Kidney tubule cell (primary cell): ENCODE measurements at places on chromosomes 16 and 17.
A peak's percentile ranks its signal among the peaks of the same experiment; 100 is the strongest.

- DNase-seq, result no peak
Observed at GRCh38 chr16:80390871-80391489, 149.8 kb upstream of the DYNLRB2 start.

- DNase-seq, result no peak
Observed at GRCh38 chr17:13631529-13631928, 29.8 kb upstream of the HS3ST3A1 start.

- no peak for DNase-seq
Observed at GRCh38 chr17:29368926-29369325, 21.2 kb upstream of the TAOK1 start.

- no peak for DNase-seq
Observed at GRCh38 chr17:20234276-20234675, 225.1 kb downstream of the SPECC1 start.

- no peak for DNase-seq
Observed at GRCh38 chr16:8964462-8964861, 756 bp upstream of the USP7 start.

DNA sequence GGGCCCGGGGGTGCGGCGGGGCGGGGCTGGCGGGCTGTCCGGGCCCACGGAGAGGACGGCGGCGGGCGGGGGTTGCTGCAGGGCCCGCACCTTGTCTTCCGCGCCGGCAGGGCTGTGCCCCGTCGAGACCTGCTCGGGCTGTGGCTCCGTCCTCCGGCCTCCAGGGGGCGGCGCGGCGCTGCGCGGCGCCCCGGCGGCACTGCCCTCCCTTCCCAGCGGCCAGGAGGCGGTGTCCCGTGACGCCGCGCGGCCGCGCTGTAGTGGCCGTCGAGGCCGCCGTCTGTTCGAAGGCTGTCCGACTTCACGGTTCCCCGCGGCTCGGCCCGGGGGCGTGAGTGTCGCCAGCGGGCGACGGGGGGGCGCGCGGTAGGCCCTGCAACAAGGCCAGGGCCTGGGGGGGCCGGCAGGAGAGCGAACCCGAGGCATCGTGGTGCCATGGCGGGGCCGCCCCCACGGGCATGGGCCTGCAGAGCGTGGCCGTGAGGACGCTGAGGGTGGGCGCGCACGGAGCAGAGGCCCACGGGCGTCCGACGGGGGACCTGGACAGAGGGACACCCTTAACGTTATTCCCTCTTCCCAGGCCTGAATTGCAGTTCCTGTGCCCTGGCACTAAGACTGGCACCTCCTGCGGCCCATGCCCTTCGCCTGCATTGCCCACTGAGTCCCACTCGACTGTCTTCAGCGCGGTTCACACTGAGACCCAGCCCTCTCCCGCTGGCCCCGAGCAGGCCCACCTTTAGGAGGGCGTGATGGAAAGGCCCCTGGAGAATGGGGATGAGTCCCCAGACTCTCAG, at the start of gene PLEKHG4:
TSS of gene PLEKHG4 (plus strand) at position 237 of the 794 bp plus-strand sequence. CDS start at position 750, 513 bp downstream.
- DNase-seq, result peak; percentile 76

DNA sequence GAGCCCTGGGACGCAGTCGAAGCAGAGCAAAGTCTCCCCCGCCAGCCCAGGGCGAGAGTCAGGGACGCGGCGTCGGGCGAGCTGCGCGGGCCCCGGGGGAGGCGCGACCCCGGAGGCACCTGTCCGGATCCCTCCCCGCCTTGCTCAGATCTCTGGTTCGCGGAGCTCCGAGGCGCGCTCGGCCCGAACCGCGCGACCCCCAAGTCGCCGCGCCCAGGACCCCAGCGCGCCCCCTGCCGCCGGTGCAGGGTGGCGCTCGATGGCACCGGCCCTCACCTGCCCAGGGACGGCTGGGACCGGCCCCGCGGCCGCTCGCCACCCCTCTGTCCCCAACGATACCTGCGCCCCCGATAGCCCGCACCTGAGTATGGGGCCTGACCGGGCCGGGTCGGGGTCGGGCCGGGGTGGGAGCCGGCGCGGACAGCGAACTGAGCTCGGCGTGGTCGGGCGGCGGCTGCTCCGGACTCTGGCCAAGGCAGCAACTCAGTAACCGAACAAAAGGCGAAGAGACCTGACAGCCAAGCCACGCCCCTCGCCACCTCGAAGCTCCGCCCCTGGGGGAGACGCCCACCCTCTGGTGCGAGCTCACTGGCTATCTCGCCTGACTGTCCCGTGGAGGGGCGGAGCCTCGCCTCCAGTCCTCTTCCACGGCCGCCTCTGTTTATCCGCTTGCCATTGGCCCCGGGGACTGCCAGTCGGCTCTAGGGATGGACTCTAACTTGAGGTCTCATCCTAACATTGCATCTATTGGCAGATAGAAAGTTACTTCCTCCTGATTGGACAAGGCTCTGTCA, at the start of gene JUP:
TSS of gene JUP (minus strand) at position 485 of the 794 bp plus-strand sequence. CDS start 14,857 bp downstream, outside the sequence.
- DNase-seq, result peak; percentile 100

GRCh38 chr17:41413982-41414381, 10.4 kb downstream of the KRT37 start:
- peak; percentile 59 for DNase-seq

- no peak for DNase-seq
Observed at GRCh38 chr16:2197765-2198164, 1.4 kb upstream of the CASKIN1 start.

- no peak for DNase-seq
Observed at GRCh38 chr17:75925103-75925502, 15.7 kb downstream of the FBF1 start.

GRCh38 chr17:62062302-62062701, 2.8 kb downstream of the MED13 start:
- no peak for DNase-seq

GRCh38 chr17:58913552-58913951, 157.9 kb downstream of the PPM1E start:
- no peak for DNase-seq

GRCh38 chr16:89951509-89951908, 3.0 kb downstream of the DEF8 start:
- no peak for DNase-seq

DNA sequence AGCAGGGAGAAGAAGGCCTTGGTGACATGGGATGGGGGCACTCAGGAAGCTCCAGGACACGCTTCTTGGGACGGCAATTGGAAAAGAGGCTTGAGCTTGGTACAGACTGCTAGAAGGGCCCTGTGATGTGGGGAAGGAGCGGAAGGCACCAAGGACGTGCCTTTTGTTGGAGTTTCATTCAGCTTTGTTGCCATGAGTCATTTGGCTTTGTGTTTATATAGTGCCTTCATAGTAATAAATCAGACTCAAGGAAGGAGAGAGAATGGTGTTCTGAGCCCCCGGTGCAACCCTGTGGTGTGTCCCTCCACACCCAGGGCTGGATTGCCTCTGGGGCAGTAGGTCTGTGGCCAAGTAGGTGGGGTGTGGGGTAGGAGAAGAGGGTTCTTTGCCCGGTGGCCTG, 7.4 kb upstream of the TBX4 start:
- no peak for DNase-seq

DNA sequence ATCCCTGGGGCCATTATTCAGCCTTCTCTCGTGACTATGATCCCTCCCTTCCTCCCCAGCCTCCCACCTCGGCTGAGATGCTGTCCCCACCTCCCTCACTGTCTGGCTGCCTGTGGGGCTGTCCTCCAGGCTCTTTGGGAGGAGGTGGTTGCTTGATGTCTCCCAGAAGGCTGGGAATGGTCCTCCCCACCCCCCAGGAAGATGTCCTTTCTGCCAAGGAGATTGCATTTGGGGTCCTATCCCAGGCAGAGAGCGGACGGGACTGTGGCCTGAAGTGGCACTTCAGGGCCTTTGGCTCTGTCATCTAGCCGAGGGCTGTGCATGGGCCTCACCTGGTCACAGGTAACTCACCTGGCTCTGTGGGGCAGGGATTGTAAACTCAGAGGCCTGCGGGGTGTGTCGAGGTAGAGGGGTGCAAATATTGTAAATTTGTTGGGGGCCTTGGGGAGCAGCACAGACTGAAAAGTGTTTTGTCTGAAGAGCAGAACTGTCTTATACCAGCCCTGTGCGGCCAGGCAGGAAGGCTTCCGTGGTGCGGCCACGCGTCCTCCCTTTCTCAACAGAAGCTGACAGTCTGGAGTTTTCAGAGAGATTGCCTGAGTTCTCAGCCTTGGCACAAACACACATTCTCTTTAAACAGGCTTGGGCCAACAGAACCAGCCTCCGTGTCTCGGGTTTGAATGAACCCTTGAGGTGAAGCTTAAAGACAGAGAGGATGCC, 177.9 kb downstream of the SEC14L1 start:
- peak; percentile 15 for DNase-seq

DNA sequence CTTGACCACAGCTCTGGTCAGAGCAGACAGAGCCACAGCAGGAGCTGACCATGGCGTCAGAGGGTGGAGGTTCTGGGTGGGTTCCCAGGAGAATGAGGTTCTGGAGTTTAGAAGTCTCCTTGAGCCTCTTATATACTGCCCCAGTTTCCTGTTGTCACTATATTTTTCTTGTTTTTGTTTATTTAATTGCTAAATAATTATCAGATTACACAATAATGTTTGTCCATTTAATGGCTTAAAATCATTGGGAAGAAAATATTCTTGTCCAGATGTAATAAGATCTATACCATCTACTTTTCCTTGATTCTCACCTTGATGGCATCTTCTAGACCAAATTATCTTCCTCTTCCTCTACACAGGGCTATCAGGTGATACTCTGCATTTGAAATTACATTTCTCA, at the start of gene KRTAP4-3:
TSS of gene KRTAP4-3 (minus strand) at position 101 of the 400 bp plus-strand sequence. CDS start at position 52, 49 bp downstream.
- no peak for DNase-seq

DNA sequence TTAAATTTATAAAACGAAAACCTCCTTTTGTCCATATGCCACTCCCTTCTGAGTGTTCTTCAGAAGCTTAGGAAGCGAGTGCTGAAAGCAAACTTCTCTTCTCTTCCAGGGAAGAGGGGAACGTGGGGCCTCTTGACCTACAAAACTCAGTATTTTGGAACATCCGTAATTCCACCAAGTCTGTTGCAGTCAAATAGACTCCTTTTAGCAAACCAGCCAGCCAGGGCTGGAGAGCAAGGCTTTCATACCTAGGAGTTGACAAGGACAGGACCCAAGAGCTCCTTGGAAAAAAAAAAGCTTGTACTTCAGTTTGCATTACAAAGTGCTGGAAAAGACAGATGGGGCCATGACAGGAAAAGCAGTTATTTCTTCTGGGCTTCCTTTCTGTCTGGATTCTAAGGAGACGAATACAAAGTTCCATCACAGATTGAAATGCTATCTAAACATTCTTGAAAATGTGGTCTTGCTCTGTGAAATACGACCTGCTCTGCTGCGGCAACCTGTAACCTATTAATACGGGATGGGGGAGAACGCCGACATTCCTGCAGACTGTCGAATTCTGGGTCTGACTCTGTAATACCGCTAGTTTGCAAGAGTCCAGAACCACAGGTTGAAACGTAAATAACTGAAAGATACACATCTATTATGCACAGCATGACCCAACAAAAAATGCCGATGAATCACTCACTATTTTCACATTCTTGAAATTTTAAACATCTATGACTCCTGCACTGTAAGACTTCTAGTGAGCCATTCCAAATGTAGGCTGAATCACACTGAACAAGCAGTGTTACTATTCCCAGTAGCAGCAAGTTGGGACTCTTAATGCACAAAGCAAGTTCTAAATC, 20.6 kb downstream of the VPS53 start:
- peak; percentile 98 for DNase-seq

DNA sequence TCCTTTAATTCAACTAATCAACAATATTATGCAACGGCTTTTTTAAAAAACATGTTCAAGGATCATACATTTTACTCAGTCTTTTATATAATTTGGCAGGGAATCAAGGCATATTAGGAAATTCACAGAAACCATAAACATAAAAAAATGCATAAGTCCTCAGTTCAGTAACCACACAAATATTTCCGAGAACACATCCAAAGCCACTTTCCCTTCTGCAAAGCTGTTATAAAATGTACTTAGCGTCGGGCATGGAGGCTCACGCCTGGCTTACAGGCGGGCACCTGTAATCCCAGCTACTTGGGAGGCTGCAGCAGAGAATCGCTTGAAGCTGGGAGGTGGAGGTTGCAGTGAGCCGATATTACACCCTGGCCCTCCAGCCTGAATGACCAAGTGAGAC, 9.7 kb upstream of the ZC3H7A start:
- no peak for DNase-seq

DNA sequence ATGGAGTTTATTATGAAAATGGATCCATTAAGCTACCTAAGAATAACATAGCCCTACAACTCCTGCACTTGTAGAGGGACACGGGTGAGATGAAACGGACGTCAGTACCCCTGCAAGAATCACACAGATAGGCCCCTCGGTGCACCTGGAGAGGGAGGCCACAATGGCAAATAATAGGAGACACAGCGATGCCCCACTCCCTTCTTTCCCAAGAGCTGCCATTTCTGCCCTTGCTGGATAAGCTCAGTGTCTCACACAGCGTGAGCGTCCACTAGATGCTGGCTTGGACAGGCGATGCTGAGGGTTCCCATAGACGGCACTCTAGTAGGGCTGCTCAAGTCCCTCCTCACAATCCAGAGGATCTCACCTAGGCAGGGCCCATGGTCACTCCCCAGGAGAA, 67.8 kb downstream of the ADCY9 start:
- no peak for DNase-seq

- DNase-seq, result no peak
Observed at GRCh38 chr17:60149691-60150582, at the start of gene CA4. Gene CA4 (plus strand): TSS chr17:60149973. CDS start chr17:60150035, 62 bp downstream.

DNA sequence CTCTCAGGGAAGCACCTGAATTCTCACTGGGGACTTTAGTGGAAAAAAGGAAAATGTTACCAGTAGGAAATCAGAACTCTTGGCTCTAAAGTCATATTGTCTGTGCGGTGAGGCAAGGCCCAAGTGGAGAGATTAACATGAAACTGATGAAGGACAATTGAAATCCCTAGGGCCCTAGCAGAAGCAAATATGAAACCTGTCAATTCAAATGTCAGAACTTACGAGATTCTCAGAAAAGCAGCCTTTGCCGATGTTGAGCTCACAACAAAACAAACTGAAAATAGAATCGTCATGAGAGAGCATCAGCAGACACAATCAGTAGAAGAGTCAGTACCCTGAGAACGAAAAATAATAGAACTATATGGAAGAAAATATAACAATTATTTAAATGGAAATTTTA, 108.8 kb downstream of the ELAC2 start:
- no peak for DNase-seq

- DNase-seq, result peak; percentile 98
Observed at GRCh38 chr17:66466840-66467367, 164.5 kb downstream of the PRKCA start.

DNA sequence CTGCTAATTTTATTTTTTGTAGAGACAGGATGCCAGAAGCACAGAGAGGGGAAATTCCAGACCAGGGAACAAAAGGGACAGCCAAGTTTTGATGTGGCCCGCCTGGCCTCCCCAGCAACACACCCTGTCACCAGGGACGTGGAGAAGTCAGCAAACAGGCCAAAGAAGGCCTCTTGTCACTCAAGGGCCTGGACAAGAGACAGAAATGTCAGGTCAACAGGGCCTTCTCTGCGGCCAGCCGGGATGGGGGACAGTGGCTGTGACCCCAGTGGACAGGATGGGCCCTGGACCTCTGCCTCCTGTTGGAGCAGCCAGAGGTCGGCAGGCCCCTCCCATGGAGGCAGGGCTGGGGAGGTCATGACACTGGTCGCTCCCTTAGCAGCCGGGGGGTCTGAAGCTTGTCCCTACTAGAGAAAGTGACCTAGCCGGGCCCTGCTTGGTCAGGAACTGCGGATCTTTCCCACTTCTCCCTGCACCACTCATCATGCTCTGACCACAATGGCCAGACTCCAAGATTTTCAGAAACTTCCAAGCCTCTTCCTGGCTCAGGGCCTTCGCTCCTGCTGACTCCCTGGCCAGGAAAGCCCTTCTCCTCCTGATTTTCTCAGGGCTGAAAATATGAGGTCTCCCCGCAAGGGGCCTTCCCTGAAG, 9.2 kb upstream of the TVP23A start:
- DNase-seq, result peak; percentile 54
